Activated CD8-positive, alpha-beta memory T cell treated with anti-CD3 and anti-CD28 coated beads, Interleukin-2, amount 10 ng/mL, durations not matched to agents 7 days and 5 days (primary cell): ENCODE measurements at places on chromosomes 6 and 20. TPM values are rescaled to one million over a fixed set of nuclear protein-coding genes. Genes with fewer than 3 reads are reported as not detected.

ENPP5 gene
- total RNA-seq, result 0.58 TPM

MAP3K5 gene
- total RNA-seq, result 21.7 TPM

DNA sequence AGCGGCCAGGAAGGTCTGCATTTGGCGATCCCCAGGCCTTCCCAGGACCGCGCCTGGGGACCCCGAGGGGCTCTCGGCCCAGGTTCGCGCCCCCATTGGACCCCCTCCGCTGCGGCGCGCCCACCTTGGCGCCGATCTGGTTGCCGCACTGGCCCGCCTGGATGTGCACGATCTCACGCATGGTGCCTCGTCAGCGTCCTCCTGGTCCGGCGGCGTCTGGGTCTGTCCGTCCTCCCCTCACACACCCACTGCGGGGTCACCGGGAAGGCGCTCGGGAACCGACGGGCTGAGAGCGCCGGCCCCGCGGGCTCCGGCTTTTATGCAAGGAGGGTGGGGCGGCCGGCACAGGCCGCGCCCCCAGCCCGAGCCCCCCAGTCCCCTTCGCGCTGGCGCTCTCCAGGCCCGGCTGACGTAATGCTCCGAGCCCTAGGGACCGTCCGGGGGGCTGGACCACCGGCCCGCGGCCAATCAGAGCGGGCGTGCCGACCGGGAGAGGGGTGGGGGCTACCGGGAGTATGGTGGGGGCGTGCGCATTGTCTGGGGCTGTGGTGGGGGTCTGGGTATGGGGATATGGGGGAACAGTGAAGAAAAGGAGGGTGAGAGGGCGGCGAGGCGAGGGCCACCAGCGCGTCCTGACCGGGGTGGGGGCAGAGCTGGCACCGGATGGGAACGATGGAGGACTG is at the start of gene TUBB2B:
Gene TUBB2B (minus strand): TSS at position 291 of the 683 bp plus-strand sequence. CDS start 110 bp downstream, at position 181.
- H3K4me1 ChIP-seq, result peaks cover 37% of the 10 kb centered on the region
- H3K4me3 ChIP-seq, result peak within 1 kb of the TSS; percentile 42
- no peak for DNase-seq
- peaks cover 76% of the 10 kb centered on the region for H3K27me3 ChIP-seq
- H3K36me3 ChIP-seq, result peaks cover 2% of the 10 kb centered on the region

GRCh38 chr20:61970357-61970756 is 95.3 kb downstream of the TAF4 start:
- H3K36me3 ChIP-seq, result peaks cover 13% of the 10 kb centered on the region
- no peaks in the 10 kb centered on the region for H3K4me1 ChIP-seq
- H3K27me3 ChIP-seq, result no peaks in the 10 kb centered on the region
- DNase-seq, result no peak
- H3K27ac ChIP-seq, result no peak overlapping the region

DNA sequence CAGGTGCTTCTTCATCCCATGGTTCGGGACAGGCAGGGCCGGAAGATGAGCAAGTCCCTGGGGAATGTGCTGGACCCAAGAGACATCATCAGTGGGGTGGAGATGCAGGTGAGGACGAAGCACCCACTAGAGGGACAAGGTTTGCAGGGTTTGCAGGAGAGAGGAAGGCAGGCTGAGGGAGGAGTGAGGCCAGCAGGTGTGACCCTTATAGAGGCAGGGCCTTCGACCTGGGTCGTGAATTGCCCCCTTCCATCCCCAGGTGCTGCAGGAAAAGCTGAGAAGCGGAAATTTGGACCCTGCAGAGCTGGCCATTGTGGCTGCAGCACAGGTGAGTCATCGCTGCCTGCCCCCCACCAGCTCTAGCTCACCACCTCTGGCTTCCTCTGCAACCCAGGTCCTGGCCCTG is 8.4 kb downstream of the VARS2 start:
- no peak for DNase-seq
- no peak overlapping the region for H3K27ac ChIP-seq
- no peak overlapping the region for H3K4me3 ChIP-seq
- no peaks in the 10 kb centered on the region for H3K27me3 ChIP-seq

DNA sequence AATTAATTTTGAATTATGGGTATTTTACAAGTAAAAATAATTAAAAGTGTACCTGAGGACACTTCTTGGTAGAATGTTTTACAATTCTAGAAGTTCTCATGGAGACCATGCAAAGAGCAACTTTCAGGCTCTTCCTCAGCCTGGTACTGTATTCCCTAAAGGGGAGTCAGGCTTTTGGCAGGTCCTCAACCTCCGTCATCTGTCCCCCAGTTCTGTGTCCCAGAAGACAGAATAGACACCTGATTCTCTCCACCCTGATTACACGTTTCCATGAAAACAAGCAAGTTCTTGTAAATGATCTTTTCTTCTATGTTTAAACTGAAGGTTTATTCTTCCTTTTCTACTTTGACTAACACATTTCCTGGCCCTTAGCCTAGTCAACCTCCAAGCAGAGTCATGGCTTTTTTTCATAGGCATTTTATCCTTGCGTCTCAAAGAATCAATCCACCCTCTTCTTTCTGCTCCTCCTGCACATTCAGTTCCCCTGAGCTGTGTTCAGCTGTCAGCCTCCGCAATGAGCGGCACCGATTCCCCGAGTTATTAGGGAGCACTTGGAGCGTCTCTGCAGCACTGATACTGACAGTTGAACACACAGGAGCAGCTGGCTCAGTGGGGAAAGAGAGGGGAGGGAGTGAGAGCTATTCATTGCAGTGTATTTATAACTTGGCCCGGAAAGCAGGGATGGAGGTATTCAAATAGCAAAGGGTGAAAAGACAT is 1082.4 kb upstream of the MAP3K7 start:
- H3K27me3 ChIP-seq, result no peaks in the 10 kb centered on the region
- no peak overlapping the region for H3K27ac ChIP-seq
- H3K4me1 ChIP-seq, result no peaks in the 10 kb centered on the region
- H3K36me3 ChIP-seq, result no peaks in the 10 kb centered on the region
- DNase-seq, result no peak

GRCh38 chr6:148157841-148158240 is 184.8 kb upstream of the SASH1 start:
- H3K4me1 ChIP-seq, result no peaks in the 10 kb centered on the region
- H3K4me3 ChIP-seq, result no peak overlapping the region
- no peaks in the 10 kb centered on the region for H3K36me3 ChIP-seq
- no peak for DNase-seq

DNA sequence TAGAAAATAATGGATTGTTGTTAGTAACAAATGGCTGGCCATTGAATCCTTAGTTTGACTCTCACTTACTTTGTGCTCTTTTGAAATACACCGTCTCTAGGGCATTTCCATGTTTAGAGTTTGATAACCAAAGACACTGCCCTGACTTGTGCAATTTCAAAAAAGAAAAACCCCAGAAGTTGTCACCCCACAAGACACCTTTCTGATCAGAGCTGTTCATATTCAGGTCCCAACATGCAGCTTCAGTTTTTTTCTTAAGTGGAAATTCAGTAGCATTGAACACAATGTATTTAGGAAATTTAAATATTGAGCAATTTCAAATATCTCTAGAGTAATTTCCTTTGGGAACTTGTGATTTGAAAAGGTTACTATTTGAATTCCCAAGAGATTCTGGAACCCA is 19.4 kb downstream of the CRYBG1 start:
- DNase-seq, result no peak
- H3K4me1 ChIP-seq, result peaks cover 12% of the 10 kb centered on the region
- H3K27me3 ChIP-seq, result peaks cover 7% of the 10 kb centered on the region
- no peak overlapping the region for H3K27ac ChIP-seq
- H3K36me3 ChIP-seq, result no peaks in the 10 kb centered on the region
